Activated T-helper 1 cell treated with anti-CD3 and anti-CD28 coated beads, Interleukin-2, amount 50 U/mL, for 16 hours (primary cell): ENCODE measurements at places on chromosomes 13 and 19.

DNA sequence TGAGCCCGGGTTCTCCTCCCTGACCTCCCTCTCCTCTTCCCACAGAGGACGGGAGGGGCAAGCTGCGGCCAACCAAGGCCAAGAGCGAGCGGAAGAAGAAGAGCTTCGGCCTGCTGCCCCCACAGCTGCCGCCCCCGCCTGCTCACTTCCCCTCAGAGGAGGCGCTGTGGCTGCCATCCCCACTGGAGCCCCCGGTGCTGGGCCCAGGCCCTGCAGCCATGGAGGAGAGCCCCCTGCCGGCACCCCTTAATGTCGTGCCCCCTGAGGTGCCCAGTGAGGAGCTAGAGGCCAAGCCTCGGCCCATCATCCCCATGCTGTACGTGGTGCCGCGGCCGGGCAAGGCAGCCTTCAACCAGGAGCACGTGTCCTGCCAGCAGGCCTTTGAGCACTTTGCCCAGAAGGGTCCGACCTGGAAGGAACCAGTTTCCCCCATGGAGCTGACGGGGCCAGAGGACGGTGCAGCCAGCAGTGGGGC, 162.2 kb downstream of the KDM4B start:
- DNase-seq: no peak

- no peak for DNase-seq
Measured at GRCh38 chr19:57665261-57665806, 3.4 kb upstream of the ZSCAN4 start.

DNA sequence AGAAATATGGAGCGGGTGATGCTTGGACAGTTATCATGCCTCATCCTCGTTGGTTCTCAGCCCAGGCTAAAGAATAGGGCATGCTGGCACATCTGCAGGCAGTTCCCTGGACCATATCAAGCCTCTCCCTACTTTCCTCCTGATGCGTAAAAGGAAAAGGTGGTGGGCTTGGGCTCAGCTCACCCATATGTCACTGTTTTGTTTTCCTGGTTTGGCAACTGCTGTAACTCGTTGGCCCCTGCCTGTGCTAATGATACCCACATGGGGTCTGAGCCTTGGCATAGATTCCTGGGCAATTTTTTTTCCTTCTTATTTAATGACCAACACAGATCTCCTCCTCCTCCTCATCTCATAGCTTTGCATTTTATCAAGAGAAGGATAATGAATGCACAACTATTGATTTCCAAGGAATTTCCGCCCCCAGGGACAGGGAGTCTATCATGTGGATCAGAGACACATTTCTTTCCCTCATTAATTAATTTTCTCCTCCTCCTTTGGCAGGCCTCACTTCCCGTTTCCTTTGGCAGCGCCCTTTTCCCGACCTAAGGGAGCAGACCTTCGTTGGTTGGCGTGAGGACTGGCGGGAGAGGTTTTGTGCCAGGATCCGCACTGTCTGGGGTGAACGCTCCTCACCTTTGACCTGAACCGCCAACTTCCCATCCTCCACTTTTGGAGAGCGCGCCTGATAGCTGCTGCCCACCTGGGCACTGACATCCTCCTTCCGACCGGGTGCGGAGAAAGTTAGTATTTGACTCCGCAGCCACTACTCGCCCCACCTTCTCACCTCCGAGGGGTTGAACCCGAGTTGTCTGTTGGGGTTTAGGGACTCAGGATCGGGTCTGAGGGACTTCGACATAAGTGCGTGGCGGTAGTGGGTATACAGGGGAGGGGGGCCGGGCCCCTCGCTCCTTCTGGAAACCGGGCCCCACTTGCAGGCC, 3.4 kb upstream of the POU4F1 start:
- DNase-seq: no peak

- DNase-seq: no peak
Measured at GRCh38 chr19:4185413-4186086, 3.1 kb downstream of the ANKRD24 start.

GRCh38 chr13:103539265-103539664, 473.0 kb upstream of the SLC10A2 start:
- DNase-seq: no peak

DNA sequence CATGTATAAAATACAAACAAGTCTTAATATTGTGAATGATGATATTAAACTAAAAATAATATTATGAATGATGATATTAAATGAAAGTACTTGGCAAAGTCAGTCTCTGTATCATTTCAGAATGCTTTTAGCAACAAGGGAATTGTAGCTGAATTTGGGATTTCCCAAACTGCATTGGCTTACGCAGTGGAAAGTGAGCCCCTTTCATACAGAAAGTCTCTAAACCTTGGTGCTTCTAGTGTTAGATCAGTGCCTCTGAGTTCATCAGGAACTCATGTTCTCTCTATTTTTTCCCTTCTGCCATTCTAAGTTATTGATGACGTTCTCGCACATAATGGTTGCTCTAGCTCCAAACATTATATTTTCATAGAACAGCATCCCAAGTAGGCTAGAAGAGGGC, 300.0 kb downstream of the ITGBL1 start:
- no peak for DNase-seq

- no peak for DNase-seq
Measured at GRCh38 chr13:50511877-50512341, 331.6 kb downstream of the DLEU7 start.

DNA sequence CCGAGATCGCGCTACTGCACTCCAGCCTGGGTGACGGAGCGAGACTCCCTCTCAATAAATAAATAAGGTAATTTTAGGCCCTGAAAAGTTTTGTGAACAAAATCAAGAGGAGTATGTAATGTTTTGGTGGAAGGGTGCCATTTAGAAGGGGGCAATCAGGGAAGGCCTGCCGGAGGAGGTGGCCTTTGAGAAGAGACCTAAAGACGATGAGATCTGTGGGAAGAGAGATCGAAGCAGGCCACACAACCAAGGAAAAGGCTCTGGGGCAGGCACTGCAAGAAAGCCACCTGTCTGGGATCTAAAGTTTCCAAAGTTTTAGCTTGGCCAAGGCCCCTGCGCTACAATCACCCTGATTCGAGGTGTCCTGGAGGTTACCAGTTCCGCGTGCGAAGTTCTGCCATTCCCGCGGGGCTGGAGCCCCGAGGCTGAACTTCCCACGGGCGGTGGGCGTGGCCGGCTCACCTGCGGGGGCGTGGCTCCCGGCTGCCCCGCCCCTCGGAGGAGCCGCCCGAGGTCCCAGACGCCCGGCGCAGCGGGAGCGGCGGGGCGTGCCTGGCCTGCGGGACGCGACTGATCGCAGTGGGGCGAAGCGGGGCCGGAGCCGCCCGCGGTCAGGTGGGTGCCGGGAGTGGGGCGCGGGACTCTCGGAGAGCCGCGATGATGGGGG, at the start of gene KLC3:
Gene KLC3, plus strand, starts transcription at position 519 of the 667 bp plus-strand sequence. CDS start 4,792 bp downstream, outside the sequence.
- DNase-seq: peak; percentile 22

GRCh38 chr19:46241626-46242025, 12.1 kb downstream of the IGFL1 start:
- no peak for DNase-seq

DNA sequence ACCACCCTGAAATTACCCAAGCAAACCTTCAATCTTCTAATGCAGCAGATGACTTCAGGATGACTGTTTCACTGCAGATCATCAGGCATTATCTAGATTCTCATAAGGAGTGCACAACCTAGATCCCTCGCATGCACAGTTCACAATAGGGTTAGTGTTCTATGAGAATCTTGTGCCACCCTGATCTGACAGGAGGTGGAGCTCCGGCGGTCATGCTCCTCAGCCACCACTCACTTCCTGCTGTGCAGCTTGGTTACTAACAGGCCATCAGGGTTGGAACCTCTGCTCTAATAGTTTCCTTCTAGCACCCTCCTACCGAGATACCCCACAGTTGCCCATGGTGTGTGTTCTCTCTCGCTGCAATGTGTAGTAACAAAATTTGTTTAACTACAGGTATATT, 442.8 kb downstream of the FGF14 start:
- DNase-seq: no peak

DNA sequence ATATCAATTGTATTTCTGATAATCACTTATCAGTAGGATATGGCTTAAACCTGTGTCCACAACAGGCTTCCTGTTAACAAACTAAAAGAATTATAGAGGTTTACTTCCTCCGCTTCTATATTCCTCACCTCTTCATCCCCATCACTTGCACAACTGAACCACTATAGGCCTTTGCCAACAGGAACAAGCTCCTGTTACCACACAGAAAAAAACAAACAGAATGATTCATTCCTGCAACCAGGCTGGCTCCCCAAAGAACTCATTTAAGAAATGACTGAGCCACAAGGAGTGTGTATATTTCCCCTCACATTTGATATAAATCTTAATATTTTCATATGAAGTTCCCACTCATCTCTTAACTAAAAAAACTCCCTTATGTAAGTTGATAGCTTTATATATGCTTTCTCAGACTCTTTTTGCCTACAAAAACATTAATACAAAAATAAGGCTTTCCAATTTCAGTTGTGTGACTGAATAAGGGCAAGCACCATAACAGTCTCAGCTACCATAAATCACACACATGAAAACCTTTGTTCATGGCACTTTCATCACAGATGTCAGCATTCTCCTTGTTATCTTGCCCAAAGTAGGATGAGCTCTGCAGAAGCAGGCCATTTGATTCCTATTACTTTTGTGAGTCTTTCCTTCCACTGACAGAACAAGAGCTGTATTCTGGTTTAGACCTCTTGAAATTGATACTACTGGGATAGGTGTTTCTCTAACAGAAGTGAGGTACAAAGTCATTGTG, 366.8 kb downstream of the SLITRK1 start:
- DNase-seq: no peak
